Bladder microvascular endothelial cell (primary cell): ENCODE measurements at places on chromosomes 13 and 19. TPM values are rescaled to one million over a fixed set of nuclear protein-coding genes. Genes with fewer than 3 reads are reported as not detected.

ELSPBP1 gene
- total RNA-seq = not detected in 2 replicates

UTP14C gene
- 6.8 and 17.4 TPM in 2 replicates for total RNA-seq

PLIN5 gene
- 0.16 and 4.7 TPM in 2 replicates for total RNA-seq

SLITRK6 gene
- total RNA-seq = not detected in 2 replicates

ZNF154 gene
- 1.3 and 1.4 TPM in 2 replicates for total RNA-seq

THAP8 gene
- total RNA-seq = 0.31 and 0.65 TPM in 2 replicates
